ENCODE measurements at places on chromosomes 4 and X. TPM values are rescaled to one million over a fixed set of nuclear protein-coding genes. Genes with fewer than 3 reads are reported as not detected.

The NAA11 gene
- total RNA-seq, result not detected

The P2RY8 gene
- total RNA-seq, result 2.5 TPM

DNA sequence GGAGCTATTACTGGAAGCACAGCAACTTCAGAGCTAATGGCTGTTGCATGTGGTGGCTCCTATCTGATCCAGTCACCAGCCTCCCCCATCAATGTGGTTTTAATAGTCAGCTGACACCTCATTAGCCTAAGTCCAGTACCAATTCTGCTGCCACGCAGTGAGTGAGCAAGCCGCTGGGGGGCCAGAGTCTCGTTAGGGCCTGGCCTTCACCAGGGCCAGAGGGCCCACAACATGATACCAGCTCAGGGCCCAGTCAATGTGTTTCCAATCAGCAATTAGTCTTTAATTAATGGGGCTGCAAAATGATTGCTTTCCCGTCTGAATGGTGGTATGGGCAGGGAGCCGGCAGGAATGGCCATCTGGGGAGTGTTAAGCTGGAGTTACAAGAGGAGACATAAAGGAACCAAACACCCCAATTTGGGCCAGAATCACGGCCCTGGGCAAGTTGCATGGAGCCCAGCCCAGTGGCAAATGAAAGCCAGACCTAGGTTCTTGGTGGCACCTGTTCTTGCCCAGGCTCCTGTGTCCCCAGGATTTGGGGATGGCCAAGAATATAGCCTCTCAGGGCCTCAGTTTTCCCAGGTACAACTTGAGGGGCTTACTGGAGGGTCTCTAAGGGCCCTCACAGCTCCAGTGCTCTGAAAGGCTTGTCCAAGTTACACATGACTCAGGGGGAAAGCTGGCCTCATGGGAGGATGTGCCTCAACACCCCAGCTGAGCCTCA is 119.2 kb downstream of the EFNB1 start:
- DNase-seq, result peak; percentile 64

DNA sequence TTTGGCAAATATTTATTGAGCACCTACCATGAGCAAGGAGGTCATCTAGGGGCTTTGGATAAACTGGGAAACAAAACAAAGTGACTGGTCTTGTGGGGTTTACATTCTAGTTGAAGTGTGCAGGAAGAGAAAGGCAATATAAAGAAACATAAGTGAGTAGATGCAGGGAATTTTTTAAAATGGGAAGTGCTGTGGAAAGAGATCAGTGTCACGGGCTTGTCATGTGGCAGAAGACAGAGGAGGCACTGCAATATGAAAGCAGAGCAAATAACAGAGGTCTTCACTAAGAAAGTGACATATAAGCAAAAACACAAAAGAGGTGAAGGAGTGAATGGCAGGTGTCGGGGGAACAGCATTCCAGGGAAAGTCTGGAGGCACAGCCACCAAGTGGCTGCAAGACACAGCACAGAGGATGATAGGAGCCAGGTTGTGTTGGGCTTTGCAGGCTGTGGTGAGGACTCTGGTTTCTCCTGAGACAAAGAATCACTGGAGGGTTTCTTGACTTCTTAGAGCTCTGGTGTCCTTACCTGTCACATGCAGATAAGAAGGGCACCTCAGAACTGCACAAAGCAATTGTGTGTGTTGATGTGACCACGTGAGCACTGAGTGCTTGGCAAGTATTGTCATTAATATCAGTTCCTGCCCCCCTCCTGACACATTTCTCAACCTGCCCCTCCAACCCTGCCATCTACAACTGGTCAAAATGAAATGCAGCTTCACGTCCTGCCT is 143.5 kb downstream of the TSPAN5 start:
- DNase-seq, result no peak

DNA sequence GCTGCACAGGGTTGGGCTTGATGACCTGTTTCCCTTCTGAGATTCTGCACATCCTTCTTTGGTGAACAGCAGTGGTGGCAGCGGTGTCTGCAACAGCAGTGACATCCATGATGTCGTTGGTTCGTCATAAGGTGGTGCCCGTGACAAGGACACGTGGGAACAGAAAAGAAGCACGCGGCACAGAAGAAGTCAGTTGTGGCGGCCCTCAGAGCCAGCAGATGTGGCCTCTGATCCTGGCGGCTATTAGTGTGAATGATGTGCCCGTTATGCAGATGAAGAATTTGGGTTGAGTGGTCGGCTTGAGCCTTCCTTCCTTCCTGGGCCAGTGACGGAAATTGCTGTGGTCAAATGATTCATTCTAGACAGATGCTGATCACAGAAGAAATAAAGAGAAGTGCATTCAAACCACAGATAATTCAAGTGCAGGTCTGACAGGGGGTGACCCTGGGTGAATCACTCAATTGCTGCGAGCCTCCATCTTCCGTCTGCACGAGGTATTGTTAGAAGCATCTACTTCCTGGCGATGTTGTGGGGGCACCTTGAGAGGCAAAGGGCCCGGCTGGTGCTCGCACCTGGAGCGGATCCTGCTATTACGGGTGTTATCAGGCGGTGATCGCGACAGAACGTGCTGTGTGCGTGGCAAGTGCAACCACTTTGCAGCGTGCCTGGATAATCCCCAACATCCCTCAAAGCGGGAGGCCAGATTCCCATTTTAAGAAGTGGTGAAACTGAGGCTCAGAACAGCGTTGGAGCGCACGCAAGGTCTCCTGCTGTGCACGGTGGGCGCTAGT is 215.2 kb upstream of the PSAPL1 start:
- DNase-seq, result no peak

GRCh38 chrX:1535241-1536041 is 1.5 kb downstream of the P2RY8 start:
- DNase-seq, result peak; percentile 59

- DNase-seq, result no peak
These were observed 581.9 kb upstream of the PITX2 start for GRCh38 chr4:111204797-111205196.

GRCh38 chr4:38106311-38106710 is 146.1 kb downstream of the PTTG2 start:
- no peak for DNase-seq
